ENCODE measurements at places on chromosomes 3 and 15. TPM values are rescaled to one million over a fixed set of nuclear protein-coding genes. Genes with fewer than 3 reads are reported as not detected.

SPATA12 gene
- total RNA-seq: not detected

GTF2E1 gene
- 21.3 TPM for total RNA-seq

OR5H1 gene
- total RNA-seq: not detected

OGG1 gene
- 17.1 TPM for total RNA-seq

INKA1 gene
- 3.7 TPM for total RNA-seq

FBXO40 gene
- total RNA-seq: not detected
